Activated CD4-positive, alpha-beta memory T cell treated with anti-CD3 and anti-CD28 coated beads, Interleukin-2, amount 10 ng/mL, durations not matched to agents 7 days and 5 days (primary cell): ENCODE measurements at places on chromosomes 3 and 15.
A peak's percentile ranks its signal among the peaks of the same experiment; 100 is the strongest.

DNA sequence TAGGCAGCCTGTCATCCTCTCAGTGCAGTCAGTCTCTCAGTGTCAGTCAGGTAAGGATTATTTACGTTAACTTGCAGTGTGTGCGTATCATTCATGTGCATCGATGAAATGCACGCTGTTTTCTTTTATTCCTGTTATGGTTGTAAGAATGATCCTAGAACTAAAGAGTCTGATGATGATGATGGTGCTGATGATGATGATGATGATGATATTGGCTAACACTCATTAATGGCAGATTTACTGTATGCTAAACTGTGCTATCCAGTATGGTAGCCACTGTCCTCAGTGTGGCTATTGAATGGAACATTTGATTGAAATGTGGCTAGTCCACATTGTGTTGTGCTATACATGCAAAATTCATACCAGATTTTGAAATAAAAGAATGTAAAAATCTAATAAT lies 39.4 kb downstream of the FANCI start:
- DNase-seq = no peak

- no peak for DNase-seq
These were observed 15.4 kb downstream of the ZDHHC19 start for GRCh38 chr3:196195664-196196265.

GRCh38 chr15:59150185-59150584 lies 45.2 kb downstream of the CCNB2 start:
- DNase-seq = no peak

GRCh38 chr3:31288641-31289100 lies 244.1 kb upstream of the STT3B start:
- peak; percentile 83 for DNase-seq

DNA sequence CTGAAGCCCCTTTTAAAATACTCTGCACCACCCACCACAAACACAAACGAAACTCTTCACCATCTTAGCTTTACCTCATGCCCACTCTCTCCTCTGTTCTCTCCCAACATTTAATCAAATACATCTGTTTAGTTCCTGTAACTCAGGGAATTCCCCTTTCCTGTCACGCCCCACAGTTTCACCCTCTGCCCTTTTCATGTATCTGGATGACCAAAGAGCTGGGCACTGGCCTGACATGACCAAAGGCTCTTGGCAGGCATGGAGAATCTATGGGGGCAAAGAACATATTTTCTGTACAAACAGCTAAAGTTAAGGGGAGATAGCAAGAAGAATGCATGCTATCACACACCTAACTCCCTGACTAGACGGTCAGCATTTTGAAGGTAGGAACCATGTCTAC lies 270.0 kb downstream of the TBL1XR1 start:
- no peak for DNase-seq

DNA sequence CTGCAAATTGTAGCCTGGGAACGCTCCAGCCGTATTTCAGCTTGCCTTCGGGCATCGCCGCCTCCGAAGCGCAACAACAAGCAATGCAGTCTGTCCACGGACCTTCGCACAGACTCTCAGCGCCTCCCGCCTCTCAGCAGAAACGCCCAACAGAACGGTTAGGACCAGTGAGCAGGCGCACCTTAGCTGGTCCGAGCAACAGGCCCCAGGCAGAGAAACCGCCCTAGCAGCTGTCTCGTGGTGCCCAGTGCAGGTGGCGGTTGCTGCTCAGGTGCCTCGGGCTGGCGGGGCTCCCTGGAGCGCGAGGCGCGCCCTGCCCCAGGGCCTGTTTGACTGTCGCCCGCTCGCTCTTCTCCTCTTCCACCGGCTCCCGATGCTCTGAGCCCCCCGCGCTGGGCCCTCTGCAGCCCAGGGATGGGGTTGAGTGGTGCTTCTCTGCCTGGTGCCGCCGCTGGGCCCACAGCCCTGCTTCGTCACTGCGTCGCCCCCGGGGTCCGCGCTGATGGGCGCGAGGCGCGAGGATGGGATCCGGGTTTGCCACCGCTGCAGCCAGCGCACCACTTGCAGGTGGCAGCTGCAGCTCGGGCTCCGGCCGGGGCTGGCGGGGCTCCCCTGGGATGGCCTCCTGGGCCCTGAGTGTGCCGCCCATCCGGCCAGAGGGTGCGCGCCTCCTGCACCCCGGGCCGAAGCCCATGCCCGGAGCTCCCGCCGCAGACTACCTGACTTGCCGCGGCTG lies 268.4 kb upstream of the FRG2C start:
- DNase-seq = no peak

GRCh38 chr15:85367741-85368140 lies 12.7 kb upstream of the AKAP13 start:
- no peak for DNase-seq
